ENCODE measurements at places on chromosomes 4 and X. TPM values are rescaled to one million over a fixed set of nuclear protein-coding genes. Genes with fewer than 3 reads are reported as not detected.

The STEEP1 gene
- polyA plus RNA-seq: 6.3 TPM

DNA sequence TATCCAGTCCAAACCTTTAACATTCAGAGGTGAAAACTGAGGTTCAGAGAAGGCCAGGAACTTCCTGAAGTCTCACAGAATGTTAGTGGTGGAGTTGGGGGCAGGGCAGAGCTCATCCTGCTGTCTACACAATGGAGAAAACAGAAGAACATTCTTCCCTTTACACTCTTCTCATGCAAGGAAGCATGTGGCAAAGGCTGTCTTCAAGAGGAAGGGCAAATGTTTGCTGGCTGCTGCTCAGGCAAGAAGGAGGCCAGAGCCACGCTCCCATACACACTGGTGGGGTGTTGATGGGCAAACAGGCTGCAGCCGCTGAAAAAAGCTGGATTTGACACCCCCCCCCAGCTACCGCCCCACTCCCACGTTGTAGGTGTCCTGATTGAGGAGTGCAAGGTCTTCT, 32.5 kb downstream of the HMGB3 start:
- no peak overlapping the region for H3K27ac ChIP-seq
- H3K36me3 ChIP-seq: no peaks in the 10 kb centered on the region
- H3K4me1 ChIP-seq: no peaks in the 10 kb centered on the region
- no peak overlapping the region for H3K4me3 ChIP-seq
- no peak for DNase-seq
- no peaks in the 10 kb centered on the region for H3K27me3 ChIP-seq

- no peak for DNase-seq
- H3K4me1 ChIP-seq: no peaks in the 10 kb centered on the region
- no peaks in the 10 kb centered on the region for H3K36me3 ChIP-seq
- H3K4me3 ChIP-seq: no peak overlapping the region
- H3K27ac ChIP-seq: no peak overlapping the region
- H3K27me3 ChIP-seq: no peaks in the 10 kb centered on the region
Observed at GRCh38 chrX:43508694-43509093, 147.4 kb upstream of the MAOA start.

DNA sequence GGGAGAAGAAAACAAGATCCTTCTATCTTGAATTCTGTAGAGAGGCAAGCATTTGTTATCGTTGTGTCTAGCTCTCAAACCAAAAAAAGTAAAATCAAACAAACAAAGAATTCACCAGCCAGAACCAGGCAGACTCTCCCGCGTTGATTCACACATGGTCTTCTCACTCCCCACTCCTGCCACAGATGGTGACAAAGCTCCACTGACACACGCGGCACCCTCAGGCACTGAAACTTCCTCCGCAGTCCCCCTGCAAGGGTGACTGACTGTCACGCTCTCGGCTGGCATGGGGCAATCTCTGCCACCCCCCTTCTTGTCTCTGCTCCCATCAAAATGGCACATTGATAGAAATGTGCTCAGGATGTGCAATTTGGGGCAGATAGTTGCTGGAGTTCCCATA, 304.9 kb downstream of the DHX15 start:
- no peaks in the 10 kb centered on the region for H3K4me1 ChIP-seq
- no peak for DNase-seq
- H3K27ac ChIP-seq: no peak overlapping the region
- H3K4me3 ChIP-seq: no peak overlapping the region
- no peaks in the 10 kb centered on the region for H3K27me3 ChIP-seq

Measured in CD4-positive, alpha-beta memory T cell (primary cell).